BE2C (cell line): ENCODE measurements at places on chromosomes 5 and 9.

- DNase-seq = no peak
Observed at GRCh38 chr9:93976973-93977372, 21.8 kb upstream of the BARX1 start.

- no peak for DNase-seq
Observed at GRCh38 chr9:126490214-126490631, 123.5 kb upstream of the LMX1B start.

- peak; percentile 54 for DNase-seq
Observed at GRCh38 chr5:138352722-138353559, 456 bp downstream of the KDM3B start.

DNA sequence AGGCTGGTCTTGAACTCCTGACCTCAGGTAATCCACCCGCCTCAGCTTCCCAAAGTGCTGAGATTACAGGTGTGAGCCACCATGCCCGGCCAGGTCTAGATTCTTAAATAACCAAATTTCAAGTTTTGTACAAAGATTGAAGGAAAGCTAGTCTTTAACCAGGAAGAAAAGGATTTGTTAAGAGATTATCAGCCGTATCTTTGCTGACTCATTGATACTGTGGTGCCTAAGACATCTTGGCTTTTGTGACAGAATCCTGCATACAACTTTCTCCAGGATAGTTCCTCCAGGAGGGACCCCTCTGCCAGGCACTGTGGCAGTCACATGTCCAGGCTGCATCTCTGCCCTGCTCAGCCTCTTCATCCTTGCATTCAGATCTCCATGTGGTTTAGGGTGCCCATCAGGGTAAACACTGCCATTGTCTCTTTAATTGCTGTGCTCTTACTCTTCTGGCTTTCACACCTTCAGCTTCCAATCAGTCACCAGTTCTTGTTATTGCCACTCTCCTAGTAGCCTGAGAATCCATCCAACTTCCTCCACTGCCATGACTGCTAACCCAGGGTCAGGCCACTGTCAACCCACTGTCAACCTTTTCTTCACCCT lies 10.0 kb downstream of the MAP3K1 start:
- DNase-seq = no peak

GRCh38 chr5:140295414-140295813 lies 7.5 kb downstream of the PFDN1 start:
- DNase-seq = peak; percentile 59

GRCh38 chr9:28542928-28543327 lies 969.6 kb upstream of the C9orf72 start:
- DNase-seq = no peak

- no peak for DNase-seq
Observed at GRCh38 chr5:181052672-181053487, 12.8 kb downstream of the BTNL9 start.

- DNase-seq = no peak
Observed at GRCh38 chr5:67173959-67174358, 22.6 kb downstream of the CD180 start.

GRCh38 chr9:98117984-98118639 lies 910 bp downstream of the TRIM14 start:
- peak; percentile 61 for DNase-seq

GRCh38 chr9:114662081-114662989 lies 4.7 kb upstream of the TEX53 start:
- peak; percentile 61 for DNase-seq

DNA sequence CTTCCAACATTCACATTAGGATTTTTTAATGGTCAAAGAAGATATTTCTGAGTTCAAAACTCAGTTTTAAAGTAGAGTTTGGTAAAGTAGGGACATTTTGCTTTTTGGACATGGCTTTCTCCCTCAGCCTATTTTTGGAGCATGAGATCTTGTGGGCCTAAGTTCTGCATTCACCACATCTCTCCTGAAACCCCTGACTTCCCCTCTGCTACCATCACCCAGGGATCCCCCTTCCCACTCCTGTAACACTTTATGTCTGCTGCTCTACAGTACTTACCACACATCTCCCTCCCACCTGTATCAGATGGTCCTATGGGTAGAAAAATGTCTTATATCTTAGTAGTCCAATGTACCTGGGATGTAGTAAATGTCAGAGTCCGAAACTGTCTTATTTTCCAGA lies 48.2 kb upstream of the JAK2 start:
- no peak for DNase-seq

- no peak for DNase-seq
Observed at GRCh38 chr5:32298059-32298415, 14.7 kb downstream of the MTMR12 start.

DNA sequence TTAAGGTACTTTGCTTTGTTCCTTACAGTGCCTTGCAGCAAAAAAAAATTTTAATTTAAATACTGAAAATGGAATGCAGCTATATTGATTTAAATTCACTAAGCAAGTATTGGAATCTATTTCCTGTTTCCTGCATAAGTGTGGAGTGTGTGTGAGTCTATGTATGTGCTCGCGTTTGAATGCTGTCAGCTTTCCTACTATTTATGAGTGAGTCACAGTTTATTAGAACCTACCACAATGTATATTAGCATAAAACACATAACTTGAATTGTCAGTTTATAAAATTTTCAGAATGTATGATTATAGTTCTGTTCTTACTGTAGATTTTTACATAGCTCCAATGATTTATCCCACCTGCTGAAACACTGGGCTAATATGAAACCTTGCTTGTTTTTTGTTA lies 302.1 kb downstream of the NR2F1-AS1 start:
- DNase-seq = no peak

- DNase-seq = no peak
Observed at GRCh38 chr9:76018235-76018634, 127.8 kb downstream of the PCSK5 start.

- peak; percentile 78 for DNase-seq
Observed at GRCh38 chr5:73280821-73281746, 108.1 kb downstream of the TMEM174 start.

DNA sequence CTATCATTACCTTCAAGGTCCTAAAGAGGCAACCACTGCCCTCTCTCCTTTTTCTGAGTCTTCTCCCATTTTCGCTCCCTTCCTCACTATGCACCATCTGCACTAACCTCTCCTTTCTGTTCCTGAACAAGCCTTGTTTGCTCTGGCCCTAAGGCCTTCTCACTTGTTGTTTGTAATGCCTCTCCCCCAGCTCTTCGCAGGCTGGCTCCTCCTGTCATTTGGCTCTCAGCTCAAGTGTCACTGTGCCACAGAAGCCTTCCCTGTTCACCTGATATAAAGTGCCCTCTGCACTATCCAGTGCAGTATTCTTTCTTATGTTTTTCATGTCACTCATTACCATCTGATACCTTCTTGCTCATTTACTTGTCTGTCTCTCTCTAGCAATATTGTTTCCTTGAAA lies 303.7 kb downstream of the KCNN2 start:
- no peak for DNase-seq

DNA sequence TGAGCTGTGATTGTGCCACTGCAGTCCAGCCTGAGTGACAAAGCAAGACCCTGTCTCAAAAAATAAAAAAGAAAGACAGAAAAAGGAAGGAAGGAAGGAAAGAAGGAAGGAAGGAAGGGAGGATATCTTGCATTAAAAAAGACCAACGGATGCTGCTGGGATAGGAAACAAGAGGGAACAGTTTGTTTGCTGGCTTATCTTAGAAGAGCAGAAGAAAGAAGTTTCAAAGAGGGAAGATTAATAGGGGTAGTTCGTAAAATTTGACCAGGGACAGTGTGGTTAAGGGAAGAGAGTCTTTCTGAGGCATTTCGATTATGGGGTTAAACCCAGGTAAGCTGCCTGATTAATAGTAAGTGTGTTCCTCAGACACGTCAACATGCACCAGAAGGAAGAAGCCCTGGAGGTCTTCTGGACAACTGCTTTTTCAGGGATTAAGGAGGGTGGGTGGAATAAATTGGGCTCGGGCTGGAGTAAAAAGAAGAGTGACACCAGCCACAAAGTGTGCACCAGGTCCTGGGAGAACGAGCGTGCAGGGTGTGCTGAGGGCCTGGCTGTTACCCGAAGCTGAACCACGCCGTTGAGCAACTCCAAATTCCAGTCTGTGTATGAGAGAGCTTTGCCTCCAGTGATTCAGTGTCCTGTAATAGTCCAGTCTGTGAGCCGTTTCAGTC lies 24.8 kb downstream of the FYB1 start:
- no peak for DNase-seq

DNA sequence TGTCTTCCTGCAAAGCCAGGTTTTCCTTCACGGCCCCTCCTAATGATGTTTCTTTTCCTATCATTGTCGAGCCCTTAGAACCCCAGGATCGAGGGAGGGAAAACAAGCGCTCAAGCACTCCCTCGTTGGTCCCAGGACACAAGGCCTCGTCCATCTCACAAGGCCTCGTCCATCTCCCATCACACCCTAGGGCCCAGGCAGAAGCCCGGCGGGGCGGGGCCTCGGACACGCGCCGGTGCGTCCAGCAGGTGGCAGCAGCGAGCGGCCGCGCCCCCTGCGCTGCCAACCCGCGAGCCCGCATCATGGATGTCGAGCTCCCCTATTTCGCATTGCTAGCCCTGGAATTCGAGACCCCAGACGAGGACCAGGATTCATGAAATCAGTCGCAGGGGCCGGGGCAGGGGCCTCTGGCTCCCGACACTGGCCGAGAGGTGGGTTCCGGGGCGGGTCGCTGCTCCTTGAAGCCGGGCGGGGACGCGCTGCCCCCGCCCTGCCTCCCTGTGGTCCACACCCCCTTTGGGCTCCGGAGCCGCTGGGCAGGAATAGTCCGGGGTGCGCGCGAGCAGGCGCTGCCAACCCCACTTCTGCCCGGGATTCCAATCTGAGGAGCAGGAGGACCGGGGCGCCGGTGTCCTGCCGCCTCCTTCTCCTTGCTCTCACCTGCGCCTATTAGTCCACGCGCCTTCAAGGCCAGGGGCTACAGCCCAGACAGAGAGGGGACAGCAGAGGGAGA lies at the start of gene ABLIM3:
Gene ABLIM3 (plus strand): TSS at position 270 of the 733 bp plus-strand sequence. CDS start 603 bp downstream, outside the sequence.
- peak; percentile 72 for DNase-seq

DNA sequence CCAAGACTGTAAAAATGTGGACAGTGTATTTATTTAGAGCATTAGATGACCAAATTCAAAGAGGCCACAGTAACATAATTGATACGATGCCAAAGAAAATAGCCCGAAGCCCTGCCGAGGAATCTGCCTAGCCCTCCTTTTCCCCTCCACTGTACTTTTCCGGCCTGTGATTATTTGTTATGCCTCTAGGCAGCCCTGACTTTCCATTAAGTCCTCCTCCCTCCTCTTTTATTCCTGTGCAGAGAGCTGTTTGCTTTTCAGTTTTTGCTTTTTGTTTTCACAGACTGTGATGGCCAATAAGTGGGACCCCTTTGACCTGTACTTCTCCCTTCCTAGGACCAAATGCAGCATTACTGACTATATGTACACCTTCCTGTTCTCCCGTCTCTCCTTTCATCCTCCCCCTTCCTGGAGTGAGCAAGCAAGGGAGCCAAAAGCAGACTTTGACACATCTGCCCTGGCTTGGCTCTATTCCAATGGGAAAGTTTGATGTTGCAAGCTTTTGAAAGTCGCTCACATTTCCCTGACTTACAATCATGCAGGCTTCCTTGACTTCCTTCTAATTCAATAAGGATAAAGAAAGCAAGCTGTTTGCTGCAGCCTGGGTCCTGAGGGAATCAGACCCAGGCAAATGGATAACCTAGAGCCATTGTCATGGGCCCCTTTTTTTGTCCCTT lies 76.1 kb downstream of the NREP start:
- peak; percentile 78 for DNase-seq

GRCh38 chr5:191036-191948 lies at the start of gene LRRC14B:
LRRC14B (plus strand) TSS chr5:191495; CDS start chr5:191539, 44 bp downstream.
- DNase-seq = no peak

GRCh38 chr5:32777222-32777621 lies 66.1 kb downstream of the NPR3 start:
- no peak for DNase-seq

DNA sequence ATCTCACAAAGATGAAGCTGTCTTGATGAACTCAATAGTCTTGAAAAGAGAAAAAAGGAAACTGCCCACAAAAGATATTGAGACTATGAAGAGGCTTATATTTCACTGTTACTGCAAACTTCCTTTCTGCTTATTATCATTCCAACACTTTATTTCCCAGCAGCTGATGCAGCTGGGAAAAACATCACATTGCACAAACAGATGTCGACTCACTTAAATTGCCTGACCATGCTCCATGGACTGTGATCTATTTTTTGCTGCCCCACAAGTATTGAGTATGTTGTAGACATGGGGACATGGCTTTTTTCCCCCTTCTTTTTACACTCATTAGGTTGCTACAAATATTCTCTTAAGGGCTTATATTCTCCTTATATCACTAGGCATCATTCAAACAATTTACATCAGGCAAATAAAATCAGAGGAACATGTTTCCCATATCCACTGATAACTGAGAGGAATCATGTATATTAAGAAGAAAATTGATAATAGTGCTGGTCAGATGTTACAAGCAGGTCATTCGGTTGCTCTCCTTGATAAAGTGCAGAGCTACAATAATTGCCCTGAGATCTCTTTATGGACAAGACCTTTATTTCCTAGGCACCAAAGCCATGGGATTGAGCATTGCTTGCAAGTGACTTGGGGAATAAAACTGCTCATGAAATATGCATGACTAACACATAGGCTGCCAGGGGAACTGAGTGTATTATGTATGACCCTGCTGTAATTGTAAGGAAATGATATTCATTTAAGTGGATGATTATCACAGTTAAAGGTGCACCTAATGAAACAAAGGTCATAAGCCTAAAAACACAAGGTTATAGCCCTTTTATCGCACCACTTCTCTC lies 509.9 kb downstream of the ZNF608 start:
- DNase-seq = no peak

GRCh38 chr5:151037561-151038411 lies 17.4 kb downstream of the GPX3 start:
- DNase-seq = no peak

DNA sequence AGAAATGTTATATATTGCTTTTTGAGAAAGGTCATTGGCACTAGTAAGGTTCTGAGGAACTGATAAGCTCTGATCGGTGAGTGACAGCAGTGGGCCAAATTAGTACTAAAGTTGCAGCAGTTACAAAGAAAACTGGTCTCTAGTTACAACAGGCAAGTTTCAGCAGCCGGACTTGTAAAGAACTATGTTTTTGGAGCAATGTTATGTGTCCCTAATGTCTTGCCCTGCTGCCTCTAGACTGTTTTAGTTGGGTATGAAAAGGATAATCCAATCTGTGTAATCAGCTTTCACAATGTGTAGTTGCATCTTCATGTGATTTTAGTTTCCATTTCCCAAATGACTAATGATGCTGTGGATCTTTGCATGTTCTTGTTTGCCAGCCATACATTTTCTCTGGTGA lies 113.5 kb downstream of the CAMK4 start:
- no peak for DNase-seq

GRCh38 chr9:37144762-37145161 lies 24.4 kb downstream of the ZCCHC7 start:
- no peak for DNase-seq

DNA sequence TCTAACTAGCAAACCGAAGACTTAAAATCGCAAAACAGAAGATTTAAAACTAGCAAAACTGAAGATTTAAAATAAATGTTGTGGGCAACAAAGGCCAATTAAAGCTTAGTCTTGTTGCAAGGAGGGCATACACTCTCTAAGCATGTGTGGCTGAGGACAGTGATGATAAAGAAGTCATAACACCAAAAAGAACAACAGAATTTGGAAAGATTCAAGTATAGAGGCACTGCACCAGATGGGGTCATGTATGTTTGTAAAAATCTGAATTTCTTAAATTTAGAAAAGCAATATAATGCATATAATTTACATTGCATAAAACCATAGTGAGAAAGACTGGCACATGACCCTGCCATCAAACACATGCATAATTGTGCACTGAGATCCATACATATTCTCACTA lies 743.8 kb downstream of the TAF11L14 start:
- no peak for DNase-seq
